ENCODE measurements at places on chromosomes 6 and 20.

GRCh38 chr6:43738877-43739641 lies 31.0 kb upstream of the VEGFA start:
- no peak for DNase-seq

DNA sequence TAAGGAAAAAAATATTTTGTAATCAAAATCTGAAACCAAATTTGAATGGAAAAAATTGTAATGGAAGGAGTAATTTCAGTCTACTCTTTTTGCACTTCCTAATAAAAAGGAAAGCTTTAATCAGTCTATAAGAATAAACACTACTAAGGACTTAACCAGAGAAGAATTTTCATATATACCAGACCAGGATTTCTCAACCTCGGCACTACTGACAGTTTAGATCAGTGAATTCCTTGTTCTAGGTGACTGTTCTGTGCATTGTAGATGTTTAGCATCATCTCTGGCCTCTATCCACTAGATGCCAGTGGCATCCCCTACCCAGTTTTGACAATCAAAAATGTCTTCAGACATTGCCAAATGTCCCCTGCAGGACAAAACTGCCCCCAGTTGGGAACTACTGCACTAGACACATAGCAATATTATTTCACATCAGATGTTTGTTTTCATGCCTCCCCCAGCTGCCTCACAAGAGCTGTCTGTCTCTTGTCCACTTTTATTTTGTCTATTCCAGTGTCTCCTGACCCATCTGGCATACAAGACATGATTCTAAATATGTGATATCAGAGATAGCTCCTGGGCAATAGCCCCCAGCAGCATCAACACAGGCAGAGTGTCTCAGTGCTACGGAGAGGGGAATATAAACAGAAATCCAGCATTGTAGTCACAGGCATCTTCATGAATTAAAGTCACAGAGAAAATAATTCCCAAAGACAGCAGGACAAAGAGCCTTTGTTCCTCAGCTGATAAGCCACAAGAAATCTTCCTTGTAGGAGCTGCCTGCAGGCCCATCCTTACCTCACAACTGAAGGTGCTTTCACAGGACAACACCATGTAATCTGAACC lies 27.0 kb downstream of the DNAAF9 start:
- DNase-seq = no peak

DNA sequence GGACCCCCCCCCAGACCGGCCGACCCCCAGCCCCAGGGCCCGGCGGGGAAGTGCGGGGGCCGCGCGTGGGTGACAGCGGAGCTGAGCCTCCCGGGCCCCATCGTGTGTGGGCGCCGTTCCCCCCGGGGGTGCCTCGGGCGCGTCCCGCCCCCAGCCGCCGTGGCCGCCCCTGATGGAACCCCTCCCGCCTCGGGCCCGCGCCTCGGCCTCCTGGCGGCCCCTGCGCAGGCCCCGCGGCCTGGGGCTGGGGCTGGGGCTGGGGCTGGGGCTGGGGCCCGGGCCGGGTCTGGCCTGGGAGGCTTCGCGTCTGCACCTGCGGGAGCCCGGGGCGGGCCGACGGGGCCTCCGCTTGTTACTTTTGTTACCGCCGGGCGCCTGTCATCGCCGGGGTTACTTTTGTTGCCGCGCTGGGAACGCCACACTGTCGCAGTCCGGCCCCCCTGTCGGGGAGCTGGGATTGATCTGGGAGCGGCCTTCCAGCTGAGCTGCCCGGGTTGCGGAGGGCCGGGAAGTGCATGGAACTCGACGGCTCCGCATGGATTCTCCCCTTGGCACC lies 598 bp downstream of the OGFR start:
- no peak for DNase-seq

DNA sequence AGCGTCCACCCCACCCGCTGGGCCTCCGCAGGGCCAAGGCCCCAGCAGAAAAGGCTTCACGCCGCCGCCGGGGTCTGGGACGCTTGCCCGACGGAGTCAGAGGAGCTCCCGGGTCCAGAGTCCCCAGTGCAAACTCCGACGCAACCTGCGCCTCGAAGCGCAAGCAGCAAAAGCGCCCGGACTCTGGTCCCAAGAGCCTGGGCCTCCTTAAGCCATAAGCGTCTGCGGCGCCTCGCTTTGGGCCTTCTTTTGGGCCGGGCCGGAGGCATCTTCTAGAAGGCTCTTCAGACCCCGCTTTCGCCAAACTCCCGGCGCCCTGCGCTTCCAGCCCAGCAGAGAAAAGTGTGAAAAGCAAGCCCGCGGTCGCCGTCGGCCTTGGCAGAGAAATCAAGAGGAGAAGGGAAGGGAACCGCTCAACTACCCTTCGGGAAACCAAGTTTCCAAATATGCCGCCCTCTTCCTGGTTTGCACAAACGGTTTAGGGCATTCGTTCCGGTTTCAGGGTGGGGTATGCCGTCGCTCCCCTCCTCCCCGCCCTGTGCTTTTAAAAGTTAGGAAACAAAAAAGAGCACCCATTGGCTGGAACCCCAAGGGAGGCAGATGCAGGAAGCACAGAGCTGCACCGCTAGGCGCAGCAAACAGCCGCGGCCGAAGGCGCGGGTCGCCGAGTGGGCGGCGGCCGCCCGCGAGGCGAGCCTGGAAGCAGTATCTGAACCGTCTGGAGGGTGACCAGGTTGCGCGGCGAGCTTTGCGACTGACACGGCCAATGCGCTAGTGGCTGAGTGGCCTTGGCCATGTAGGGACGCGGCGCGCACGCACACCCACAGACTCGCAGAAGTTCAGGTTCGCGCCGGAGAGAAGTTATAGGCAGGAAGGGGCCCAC lies 1.2 kb downstream of the TBX18 start:
- DNase-seq = no peak

GRCh38 chr6:4902363-4902762 lies 101.5 kb downstream of the RPP40 start:
- DNase-seq = no peak

DNA sequence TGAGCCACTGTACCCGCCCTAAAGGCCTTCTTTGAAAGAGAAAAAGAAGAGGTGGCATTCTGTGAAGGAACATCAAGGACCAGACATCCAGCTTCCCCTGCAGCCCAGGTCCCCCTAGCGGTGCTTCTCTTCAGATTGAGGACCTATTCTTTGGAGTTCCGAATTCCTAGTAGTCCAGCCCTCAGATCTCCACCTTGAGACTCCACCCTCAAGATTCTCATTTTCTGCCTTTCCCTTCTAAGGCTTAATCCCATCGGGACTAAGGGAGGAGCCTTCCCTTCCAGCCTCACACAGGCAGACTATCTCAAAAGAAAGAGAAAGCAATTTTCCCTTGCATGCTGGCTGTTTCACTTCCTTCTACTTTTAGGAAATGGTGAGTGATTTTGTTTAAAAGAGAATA lies 32.5 kb downstream of the MUC22 start:
- no peak for DNase-seq

DNA sequence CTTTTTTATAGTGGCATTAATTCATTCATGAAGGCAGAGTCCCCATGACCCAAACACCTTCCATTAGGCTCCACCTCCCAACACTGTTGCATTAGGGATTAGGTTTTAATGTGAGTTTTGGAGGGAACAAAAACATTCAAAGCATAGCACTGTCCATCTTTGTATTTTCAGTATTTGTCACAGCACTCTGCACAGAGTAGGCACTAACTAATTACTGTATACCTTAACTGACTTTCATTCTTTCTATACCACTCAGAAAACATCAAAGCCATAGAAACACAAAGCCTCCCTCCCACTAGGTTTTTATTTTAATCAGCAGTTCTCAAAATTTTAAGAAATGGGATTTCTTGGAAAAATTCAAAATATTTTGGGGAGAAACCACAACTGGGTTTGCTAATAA lies 21.8 kb upstream of the AHI1 start:
- no peak for DNase-seq

DNA sequence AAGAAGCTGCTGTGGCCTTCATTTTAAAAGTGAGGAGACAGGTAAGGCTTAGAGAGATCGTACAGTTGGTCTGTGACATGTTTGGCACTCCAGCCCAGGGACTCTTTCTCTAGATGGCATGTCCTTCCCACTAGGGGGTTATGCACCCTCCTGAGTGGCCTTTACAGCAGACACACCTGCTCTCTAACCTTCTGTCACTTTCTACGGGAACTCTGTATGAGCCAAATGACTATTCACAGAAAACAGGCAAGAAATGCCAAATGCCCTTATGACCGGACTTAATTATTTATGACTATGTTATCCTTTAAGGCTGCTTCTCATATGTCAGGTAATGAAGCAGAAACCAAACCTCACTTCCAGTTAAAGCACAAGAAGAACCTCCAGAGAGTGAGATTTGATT lies 91.2 kb downstream of the MAP3K5 start:
- no peak for DNase-seq

DNA sequence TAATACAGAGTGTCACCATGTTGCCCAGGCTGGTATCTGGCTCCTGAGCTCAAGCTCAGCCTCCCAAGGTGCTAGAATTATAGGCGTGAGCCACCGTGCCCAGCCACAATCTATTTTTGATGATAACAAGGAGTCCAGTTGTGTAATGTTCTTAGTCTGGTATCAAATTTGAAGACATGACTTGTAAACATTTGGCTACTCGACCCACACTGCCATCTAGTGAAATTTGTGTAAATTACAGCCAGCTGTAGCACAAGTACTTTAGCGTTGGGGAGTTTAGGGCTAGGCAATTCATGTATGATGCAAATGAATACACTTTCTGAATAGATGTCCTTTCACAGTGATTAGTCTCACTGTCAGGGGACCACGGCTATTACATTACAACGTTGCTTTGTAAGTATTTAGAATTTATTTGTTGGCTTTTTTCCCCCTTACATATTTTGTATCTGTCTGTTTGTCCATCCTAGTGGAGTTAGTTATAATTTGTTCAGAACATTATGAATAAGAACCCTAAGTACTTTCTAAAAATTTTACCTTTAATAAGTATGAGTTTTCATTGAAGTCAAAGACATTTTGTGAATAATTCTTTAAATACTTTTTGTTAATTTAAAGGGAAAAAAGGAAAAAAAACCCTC lies 139.7 kb downstream of the PRDM13 start:
- peak; percentile 19 for DNase-seq
